ENCODE measurements at places on chromosomes 7 and 10.

- H3K36me3 ChIP-seq: no peaks in the 10 kb centered on the region
- H3K4me1 ChIP-seq: no peaks in the 10 kb centered on the region
- DNase-seq: no peak
- no peak overlapping the region for H3K27ac ChIP-seq
- H3K4me3 ChIP-seq: no peak overlapping the region
Measured at GRCh38 chr10:90977162-90977854, 56.4 kb upstream of the ANKRD1 start.

- H3K27me3 ChIP-seq: peaks cover 9% of the 10 kb centered on the region
- no peaks in the 10 kb centered on the region for H3K36me3 ChIP-seq
- no peak overlapping the region for H3K4me3 ChIP-seq
- no peak for DNase-seq
- no peaks in the 10 kb centered on the region for H3K4me1 ChIP-seq
Measured at GRCh38 chr7:35521941-35522340, 173.0 kb downstream of the HERPUD2 start.

DNA sequence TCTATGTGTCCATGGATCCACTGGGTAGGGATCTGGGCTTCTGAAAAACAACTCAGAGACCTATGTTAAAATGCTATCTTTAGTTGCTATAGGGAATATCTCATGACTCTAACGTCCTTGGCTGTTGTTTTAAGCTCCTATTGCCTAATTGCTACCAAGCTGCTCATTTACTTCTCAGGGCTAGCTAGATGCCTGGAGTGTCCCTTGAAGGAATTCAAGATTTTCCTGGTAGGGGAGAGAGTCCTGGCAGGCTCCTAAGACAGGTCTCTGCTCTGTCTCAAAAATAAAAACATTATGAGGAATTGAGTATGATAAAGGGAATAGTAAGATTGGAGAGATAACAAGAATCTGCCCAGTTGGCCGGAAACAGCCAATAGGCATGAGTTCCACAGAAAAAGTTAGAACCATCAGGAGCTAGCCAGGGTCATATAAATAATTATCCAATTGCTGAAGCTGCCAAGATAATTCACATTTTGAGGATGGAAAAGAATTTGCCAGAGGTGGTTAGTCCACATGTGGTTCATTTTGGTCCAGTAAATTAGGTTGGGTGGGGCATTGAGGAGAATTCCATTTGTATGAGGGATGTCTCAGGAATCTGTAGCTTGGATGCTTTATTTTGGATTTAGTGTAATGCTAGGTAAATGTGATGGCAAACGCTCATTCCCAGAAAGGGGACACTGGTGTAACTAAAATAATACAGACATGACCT lies 362.7 kb upstream of the VSTM2A start:
- H3K4me3 ChIP-seq: no peak overlapping the region
- no peak for DNase-seq
- H3K27ac ChIP-seq: peak overlapping the region; percentile 25
- H3K4me1 ChIP-seq: no peaks in the 10 kb centered on the region

GRCh38 chr7:144122876-144123275 lies at the start of gene OR2A14:
TSS of gene OR2A14 (plus strand) at chr7:144123176. CDS start at chr7:144129113, 5,937 bp downstream.
- no peak within 1 kb of the TSS for H3K4me3 ChIP-seq
- H3K4me1 ChIP-seq: no peaks in the 10 kb centered on the region
- DNase-seq: no peak
- H3K27me3 ChIP-seq: no peaks in the 10 kb centered on the region
- H3K36me3 ChIP-seq: no peaks in the 10 kb centered on the region
- no peak within 1 kb of the TSS for H3K27ac ChIP-seq

- no peak overlapping the region for H3K4me3 ChIP-seq
- no peaks in the 10 kb centered on the region for H3K27me3 ChIP-seq
- no peak for DNase-seq
- H3K4me1 ChIP-seq: no peaks in the 10 kb centered on the region
- H3K36me3 ChIP-seq: no peaks in the 10 kb centered on the region
- H3K27ac ChIP-seq: no peak overlapping the region
Measured at GRCh38 chr7:73865738-73866445, 4.9 kb downstream of the TMEM270 start.

GRCh38 chr10:98344589-98345038 lies 70.4 kb downstream of the PYROXD2 start:
- no peaks in the 10 kb centered on the region for H3K27me3 ChIP-seq
- DNase-seq: peak; percentile 46
- peak overlapping the region; percentile 43 for H3K27ac ChIP-seq

GRCh38 chr10:118587881-118588651 lies 7.4 kb downstream of the PRLHR start:
- H3K4me3 ChIP-seq: no peak overlapping the region
- no peak for DNase-seq
- no peak overlapping the region for H3K27ac ChIP-seq
- H3K36me3 ChIP-seq: no peaks in the 10 kb centered on the region
- no peaks in the 10 kb centered on the region for H3K27me3 ChIP-seq
- H3K4me1 ChIP-seq: no peaks in the 10 kb centered on the region
